ENCODE measurements at places on chromosomes 4 and X.

GRCh38 chr4:141501931-141502330 is 134.5 kb upstream of the IL15 start:
- DNase-seq, result no peak

GRCh38 chr4:113996599-113997177 is 17.2 kb upstream of the ARSJ start:
- DNase-seq, result no peak

DNA sequence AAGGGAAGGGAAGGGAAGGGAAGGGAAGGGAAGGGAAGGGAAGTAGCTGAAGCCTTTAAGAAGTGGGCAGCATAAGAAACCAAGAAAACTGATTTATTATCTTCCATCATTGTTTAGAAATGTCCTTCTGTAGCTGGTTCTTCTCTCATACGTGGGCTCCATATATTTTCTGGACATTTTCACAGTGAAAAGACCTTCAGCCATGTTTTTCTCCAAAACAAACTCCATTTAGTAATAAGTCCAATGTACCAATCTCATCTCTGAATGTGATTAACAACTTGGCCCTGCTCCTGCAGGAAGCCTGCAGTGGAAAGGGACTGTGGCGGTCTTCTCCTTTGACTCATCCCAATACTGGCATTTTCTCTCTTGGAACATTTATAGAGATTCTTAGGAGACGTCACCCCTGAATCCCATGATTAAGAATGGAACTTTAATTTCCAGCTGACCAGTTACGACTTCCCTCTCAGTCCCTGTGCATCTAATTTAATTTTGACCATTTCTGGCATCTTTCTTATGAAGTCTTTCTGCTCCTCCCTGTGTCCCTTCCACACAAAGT is 96.6 kb upstream of the GUCY1A1 start:
- DNase-seq, result no peak

GRCh38 chr4:123093236-123093635 is 170.8 kb upstream of the NUDT6 start:
- DNase-seq, result no peak

DNA sequence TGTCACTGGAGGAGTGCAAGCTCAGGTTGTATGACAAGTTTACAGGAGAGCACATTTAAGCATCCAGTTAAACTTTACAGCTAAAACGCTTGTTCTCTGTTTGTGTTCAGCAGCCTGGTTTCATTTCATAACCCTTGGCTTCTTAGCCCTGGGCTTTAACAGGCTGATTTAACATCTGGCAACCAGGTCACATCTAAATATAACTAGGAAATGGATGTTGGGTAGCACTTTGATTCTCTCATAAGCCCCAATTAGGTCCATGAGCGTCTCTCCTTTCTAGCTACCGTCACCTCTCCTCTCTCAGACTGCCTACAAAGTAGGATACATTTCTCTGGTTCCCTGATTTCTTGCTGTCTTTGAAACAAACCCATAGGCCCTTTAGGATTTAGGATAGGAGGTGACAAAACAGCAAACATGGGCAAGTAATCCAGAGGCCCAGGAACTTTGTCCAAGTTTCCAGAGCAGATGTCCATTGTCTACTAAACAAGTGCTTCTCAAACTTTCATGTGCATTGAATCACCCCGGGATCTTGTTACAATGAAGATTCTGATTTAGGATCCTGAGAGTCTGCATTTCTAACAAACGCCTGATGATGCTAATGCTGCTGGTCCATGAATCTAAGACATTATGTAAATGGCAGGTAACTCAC is 22.5 kb downstream of the OTUD6A start:
- no peak for DNase-seq

DNA sequence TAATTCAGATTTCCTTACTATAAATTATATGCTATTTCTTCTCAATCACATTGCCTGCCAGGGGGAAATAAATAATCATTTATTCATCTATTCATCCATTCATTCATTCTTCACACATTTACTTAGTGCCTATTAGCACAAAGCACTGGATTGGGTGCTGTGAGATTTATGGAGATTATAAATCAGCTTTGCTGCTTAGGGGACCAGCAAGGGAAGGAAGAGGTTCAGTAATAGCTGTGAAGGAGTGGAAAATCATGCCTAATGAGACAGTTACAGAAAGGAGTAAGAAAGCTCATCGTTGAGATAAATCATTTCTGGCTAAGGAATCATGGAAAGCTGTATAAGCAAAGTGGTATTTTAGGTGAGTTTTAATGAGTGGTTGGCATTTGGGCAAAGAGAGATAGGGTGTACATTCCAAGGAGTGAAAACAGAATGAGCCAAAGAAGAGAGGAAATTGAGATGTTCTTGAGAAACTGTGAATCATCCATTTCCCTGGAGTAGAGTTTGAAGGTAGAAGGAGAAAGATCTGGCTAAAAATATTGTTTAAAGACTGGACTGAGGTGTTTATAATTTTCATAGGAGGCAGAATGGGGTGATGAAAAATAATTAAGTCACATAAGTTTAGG is 9.6 kb downstream of the ARSJ start:
- DNase-seq, result no peak

DNA sequence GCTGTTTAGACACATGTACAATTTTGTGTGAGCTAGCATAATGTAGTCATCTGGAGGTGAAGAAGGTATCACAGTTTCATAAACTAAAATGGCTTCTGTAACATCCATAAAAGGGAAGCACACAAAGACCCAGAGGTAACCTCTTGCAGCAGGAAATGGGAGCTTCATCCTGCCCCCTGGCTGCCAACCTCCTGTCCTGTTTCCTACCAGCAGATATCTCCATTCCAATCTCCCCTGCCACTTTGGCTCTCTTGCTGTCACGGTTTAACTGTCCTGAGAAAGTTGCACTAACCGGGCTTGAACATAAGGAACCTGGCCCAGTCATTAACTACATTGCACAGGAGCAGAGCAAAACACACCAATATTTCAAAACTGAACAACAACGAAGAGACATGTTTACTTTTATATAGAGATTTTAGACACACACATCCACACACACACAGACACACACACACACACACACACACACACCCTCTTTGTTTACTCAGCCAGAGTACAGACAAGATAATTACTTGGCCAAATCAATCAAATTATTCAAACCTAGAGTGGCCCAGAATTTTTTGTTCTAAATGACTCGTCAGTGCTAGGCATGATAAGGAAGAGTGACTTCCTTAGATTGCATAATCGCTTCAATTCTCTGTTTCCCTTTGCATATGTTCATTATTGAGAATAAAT is 24.2 kb downstream of the MID2 start:
- DNase-seq, result no peak

- no peak for DNase-seq
These were observed 568.3 kb downstream of the ANKRD50 start for GRCh38 chr4:124144238-124144654.

GRCh38 chr4:156326246-156326645 is 372.6 kb upstream of the CTSO start:
- DNase-seq, result no peak

DNA sequence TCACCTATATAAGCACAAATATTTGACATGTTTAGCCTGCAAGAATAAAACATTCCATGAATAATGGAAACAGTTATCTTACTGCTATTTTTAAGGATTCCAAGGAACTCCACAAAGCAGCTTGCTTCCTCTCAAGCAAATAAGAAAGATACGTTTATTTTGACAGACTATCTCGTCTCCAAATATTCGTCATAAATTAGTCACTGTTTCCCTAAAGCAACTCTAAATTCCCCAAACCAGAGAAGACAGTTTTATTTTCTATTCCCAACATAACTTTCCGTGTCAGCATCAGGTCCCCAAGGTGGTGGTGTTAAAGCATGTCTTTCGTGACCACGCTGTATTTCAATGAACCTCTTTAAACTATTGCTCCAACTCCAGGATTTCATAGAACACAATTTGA is 24.3 kb upstream of the DKK2 start:
- no peak for DNase-seq

DNA sequence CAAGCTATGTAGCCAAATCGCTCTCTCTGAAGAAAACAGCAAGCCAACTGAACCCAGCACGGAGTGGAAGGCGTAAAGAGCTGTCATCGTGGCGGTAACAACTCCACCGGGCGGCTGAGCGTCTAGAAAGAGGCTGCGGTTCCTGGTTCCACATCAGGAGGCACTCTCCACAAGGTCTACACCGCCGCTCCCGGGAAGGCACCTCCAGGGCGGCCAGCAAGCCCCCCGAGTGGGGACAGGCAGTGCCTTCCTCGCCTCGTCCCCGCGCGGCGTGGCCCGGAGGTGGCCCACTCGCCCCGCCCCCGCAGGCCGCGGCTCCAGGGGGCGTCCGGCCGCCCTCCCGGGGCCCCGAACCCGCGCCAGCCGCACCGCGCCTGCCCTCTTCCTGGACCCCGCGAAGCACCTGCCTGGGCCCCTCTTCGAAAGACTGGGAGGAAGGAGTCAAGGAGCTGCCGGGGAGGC is 755 bp downstream of the KLHL8 start:
- DNase-seq, result peak; percentile 88

DNA sequence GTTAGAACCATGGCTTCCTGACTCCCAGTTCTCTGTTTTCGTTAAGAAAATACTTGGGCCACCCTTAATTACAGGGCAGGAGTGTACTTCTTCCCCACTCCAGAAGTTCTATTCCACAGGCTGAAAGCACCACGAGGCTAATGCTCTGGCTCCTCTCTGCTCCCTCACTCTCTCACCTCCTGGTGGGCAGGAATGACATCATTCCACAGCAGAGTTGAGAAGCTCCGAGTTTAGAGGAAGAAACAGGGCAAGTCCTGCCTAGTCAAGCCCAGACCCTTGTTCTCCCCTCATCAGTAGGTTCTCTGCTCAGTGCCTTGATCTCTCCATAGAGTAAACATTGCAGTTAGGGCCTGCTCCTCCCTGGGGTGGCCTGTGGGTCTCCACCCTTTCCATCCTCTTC is 343.8 kb upstream of the CLNK start:
- DNase-seq, result no peak

DNA sequence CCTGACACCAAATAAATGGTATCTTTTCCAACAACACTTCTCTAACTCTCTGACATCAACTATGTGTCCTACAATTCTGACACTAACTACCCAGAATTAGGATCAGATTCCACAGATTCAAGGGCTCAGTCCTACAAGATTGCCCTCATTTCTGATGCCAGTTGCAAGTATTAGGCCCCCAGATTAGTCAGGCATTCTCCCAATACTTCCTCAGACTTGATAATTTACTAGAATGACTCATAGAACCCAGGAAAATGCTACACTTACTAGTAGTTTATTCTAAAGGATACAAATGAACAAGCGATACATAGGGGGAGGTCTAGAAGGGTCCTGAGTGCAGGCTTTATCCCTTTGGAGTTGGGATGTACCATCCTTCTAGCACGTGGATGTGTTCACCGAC is 8.5 kb downstream of the TIGD2 start:
- DNase-seq, result no peak

DNA sequence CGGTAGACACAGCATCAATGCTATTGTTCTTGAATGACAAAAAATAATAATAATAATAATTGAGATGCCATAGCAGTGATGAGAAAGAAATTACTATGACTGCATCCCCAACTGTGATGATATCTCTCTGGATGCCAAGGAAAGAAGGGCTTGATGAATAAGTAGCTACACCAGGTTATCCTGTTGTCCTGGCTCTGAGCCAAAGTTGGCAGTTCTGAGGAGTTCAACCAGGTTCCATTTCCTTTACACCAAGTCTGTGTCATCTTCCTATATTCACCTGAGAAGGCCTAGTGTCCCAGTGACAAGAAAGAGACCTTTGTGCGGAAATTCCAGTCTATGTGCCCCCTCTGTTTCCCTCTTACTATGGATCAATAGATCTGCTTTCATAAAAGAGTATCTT is 3.4 kb upstream of the MAML3 start:
- no peak for DNase-seq

DNA sequence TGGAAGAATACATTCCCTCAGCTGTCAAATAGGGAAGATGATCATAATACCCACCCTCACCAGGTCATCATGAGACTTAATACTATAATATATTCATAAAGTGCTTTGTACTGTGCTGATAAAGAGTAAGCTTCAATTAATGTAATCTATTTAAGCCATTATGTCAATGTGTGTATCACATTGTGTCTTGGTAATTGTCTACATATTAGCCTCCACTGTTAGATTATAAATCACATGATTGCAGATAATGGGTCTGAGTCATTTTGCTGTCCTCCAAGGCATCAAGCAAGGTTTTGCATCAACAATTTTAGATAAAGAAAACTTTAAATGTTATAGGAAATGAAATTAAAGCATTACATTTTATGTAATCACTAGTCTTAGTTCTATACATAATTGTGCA is 45.2 kb upstream of the CEP135 start:
- no peak for DNase-seq

DNA sequence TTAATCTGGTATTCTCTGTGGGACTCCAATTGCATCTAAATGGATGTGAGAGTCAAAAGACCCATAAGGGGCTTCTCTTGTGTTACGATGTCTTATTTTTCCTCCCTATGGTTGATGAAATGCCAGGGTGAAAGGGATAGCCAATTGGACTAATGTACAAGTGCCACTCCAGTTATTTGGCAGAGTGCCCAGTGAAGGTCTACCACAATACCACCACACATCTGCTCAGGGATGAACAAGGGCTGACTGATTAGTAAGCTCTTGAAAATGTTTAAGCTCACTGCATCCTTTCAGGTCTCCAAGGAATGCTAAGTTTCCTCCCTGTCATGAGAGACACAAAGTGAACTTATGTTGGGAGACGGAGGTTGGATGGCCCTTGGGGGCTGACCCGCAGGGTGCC is 57.8 kb downstream of the HEPH start:
- DNase-seq, result no peak

- no peak for DNase-seq
These were observed 335.8 kb downstream of the NAF1 start for GRCh38 chr4:162830899-162831298.

- DNase-seq, result no peak
These were observed 179.6 kb downstream of the CCNG2 start for GRCh38 chr4:77336411-77337142.

DNA sequence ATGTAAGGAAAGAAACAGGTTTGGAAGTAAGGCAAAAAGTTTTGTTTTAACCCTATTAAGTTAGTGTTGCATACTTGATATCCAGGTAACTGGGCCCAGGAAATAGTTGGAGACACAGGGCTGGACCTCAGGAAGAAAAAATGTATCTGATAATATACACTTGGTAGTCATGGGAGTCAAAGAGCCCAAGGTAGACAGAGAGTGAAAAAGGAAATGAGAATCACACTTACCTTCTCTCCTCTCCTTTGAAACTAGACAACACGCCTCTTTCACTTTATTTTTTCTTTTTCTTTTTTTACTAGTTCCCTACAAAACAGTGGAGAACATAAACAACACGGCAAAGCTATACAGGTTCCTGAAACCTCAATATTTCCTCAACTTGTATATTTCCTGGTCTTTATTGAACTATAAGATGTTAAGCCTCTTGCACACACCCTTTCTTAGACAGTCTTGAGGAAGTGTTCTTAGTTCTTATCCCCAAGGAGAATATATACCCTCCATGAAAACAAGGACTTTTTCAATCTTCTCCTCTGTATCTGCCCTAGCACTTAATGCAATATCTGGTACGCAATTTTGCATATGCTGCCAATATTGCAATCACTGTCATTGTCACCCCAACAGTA is 27.2 kb downstream of the SYTL4 start:
- no peak for DNase-seq

DNA sequence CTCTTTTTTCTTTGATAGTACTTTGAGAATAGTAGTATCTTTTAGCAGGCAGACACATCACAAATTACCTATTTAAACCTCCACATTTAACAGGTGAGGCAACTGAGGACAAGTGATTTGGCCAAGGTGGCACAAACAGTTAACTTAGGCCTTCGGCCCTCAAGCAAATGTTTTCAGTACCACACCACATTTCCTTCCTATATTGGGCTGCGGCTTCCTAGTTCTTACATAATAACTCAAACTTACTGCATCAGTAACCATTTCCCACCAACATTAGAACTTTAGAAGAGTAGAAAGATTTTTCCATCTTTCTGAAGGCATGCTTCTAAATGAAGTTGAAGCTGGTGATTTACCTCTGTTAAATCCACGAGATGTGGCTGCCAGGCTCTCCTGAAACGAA is 63.2 kb upstream of the SLC4A4 start:
- no peak for DNase-seq

Measured in activated CD8-positive, alpha-beta memory T cell treated with anti-CD3 and anti-CD28 coated beads for 24 hours (primary cell).